Activated CD4-positive, alpha-beta T cell treated with anti-CD3 and anti-CD28 coated beads, Interleukin-2, amount 50 U/mL, for 4 hours (primary cell): ENCODE measurements at places on chromosomes 4 and X.

DNA sequence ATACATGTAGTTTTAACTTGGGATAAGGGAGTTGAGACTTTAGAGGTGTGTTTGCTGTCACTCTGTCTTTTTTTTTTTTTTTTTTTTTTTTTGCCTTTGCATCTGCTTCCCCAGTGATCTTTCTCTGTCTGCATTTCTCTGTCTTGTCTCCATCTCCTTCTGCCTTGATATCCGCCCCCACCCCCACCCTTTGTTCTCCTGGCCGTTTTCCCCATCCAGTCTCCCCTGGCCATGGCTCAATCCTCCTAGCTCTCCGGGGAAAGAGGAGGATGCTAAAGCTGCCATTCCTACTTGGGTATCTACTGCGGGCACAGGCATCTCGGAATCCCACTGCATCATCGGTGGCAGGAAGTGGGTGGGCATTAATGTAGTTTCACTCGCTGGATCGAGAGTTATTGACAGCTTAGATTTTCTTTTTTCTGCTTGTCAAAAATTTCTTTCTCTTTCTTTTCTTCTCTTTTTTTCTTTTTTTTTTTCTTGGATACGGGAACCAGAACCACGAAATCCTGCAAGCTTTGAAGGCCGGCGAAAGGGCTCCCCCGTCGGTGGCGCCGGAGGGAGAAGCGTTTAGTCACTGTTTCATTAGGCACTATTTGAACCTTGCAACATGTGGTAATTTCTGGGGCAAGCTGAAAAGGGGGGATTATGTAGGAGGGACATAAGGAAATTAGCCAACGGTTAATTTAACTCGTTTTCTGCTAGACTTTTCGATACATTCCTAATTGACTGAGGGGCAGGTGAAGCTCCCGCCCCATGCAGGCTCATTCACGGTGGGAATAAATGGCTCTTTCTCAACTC, 8.2 kb downstream of the GSX2 start:
- DNase-seq, result no peak

- DNase-seq, result no peak
Observed at GRCh38 chrX:120653000-120653399, 23.1 kb upstream of the C1GALT1C1 start.

GRCh38 chr4:88659890-88660208, 37.8 kb downstream of the NAP1L5 start:
- no peak for DNase-seq

DNA sequence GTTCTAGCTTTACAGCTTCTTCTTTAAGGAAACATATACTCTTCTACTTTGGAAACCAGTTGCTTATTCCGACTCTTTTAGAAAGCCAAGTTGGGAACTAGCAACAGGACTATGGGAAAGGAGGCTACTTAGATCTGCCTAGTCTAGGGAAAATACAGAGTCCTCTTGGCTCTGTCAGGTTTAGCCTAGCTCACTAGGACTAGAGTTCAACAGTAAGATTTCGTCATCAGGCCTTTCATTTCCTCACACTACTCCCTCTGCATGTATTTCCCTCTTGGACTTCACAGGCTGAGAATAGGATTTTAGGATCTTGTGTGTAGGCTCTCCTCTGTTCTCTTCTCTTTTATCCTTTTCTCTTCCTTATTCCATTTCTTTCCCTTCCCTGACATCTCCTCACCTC, 409.8 kb downstream of the AR start:
- DNase-seq, result no peak

DNA sequence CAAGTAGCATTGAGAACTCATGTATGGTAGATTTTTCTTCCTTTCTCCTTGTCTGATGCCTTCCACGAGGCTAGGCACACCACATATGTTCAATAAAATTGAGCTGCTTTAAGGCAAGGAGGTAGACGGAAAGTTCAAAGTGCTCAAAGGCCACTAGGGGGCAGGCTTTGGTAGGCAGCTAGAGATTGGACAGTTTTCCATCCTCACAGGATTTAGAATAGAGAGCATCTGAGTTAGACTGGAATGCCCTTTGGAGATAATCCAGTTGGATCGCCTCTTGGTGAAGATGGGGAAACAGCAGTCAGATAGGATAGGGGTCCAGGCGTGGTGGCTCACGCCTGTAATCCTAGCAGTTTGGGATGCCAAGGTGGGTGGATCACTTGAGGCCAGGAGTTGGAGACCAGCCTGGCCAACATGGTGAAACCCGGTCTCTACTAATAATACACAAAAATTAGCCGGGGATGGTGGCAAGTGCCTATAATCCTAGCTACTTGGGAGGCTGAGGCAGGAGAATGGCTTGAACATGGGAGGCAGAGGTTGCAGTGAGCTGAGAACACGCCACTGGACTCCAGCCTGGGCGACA, 30.4 kb downstream of the ELF4 start:
- peak; percentile 40 for DNase-seq

DNA sequence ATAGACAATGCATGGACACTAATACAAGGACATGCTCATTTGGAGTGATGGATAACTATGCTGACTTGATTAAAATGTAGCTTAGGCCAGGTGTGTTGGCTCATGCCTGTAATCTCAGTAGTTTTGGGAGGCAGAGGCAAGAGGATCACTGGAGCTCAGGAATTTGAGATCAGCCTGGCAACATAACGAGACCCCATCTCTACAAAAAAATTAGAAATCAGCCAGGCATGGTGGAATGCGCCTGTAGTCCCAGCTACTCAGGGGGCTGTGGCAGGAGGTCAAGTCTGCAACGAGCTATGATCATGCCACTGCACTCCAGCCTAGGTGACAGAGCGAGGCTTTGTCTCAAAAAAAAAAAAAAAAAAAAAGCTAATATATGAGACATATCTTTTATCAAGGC, 196.3 kb downstream of the FBXW7 start:
- DNase-seq, result no peak

- DNase-seq, result peak; percentile 43
Observed at GRCh38 chr4:103076747-103077347, at the start of gene SLC9B2. Gene SLC9B2, minus strand, starts transcription at chr4:103076761. Its CDS starts 9,211 bp downstream, at chr4:103067550.

- DNase-seq, result no peak
Observed at GRCh38 chr4:26022346-26023202, 108.6 kb downstream of the SMIM20 start.

- no peak for DNase-seq
Observed at GRCh38 chrX:69506617-69507499, 2.7 kb downstream of the NALF2 start.

DNA sequence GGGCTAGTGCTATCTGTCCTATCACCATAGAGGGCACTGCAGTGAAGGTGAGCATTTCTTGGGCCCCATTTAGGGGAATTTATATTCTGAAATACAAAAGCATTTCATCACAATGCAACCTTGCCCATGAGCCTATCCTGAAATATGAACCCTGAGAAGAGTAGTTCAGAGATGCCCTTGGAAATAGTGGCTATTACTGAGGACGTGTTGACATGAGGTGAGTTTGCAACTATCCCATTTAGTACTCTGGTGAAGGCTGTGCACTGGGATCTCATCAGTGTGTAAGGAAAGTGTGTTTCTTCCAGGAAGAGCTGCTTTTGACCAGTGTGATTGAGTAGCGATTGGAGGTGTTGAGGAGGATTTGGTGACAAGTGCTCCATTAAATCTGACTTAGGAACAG, 149.3 kb upstream of the EOLA2 start:
- DNase-seq, result no peak

DNA sequence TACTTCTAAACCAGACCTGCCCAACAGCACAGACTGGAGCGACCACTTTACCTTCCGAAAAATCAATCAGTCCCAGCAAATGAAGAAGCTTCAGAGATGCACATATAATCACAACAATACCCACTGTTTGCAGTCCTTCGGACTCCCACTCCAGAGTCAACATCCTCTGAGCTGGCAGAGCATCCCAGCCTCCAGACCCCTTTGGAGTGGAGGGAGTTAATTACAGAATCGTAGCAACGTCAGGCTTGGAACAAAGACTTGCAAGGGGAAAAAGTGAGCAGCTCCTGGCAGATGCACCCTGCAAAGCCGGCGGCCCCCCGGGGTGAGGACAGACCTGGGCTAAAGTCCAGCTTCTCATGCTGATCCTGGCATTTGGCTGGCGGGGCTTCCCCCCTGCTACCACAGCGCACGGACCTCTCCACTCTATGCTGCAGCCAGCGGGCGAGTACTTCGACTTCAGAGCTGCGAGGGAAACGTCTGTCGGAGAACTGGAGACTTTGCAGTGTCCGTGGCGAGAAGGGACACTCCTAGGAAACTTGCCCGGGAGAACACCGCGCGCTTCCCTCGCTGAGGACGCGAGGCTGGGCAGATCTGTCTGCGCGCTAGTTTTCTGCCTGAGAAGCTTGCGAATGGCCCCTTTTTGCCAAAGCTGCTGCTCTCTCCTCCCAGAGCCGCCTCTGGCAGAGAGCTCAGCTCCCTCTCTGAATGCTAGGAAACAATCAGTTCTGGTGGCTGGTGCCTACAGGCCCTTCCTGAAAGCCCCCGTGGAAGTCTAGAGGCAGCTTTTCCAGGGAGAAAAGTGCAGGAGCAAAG, 283.7 kb downstream of the PACRGL start:
- DNase-seq, result no peak

GRCh38 chr4:7587433-7588405, 153.0 kb upstream of the PSAPL1 start:
- no peak for DNase-seq

- no peak for DNase-seq
Observed at GRCh38 chrX:132664273-132664672, 175.4 kb upstream of the MBNL3 start.

DNA sequence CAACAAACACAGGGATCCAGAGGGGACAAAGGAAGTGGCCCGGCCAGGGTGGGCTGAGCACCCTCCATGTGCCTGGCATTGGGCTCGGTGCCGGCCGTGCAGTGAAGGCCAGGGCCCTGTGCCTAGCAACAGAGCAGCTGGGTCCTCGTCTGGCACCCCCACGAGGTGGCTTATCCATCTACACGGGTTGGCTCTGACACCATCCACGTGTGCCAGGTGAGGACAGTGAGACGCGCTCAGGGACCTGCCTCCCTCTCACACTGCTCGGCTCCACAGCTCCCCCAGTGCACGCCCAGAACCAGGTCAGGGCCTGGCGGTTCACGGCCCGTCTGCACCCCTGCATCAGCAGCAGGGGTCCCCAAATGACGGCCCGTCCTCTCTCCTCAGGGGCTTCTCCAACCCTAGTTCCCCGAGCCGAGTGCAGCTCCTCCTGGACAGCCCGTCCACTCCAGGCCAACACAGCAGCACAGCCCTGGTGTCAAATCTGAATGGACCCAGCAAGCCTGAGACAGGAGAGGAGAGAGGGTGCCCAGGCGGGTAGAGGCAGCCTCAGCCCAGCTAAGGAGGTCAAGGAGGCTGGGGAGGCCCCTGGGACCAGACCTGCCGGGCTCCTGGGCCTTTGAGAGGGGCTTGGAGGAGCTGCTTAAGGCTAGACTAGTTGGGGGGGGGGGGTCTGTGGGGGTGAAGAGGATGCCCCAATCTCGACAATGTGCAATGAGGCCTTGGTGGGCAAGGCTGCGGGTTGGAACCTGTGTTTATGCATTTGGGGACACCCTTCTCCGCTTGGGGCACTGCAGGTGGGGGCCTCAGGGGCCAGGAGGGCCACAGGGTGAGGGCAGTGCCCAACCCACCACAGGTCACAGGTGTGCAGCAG, 113.6 kb downstream of the FAM53A start:
- no peak for DNase-seq

DNA sequence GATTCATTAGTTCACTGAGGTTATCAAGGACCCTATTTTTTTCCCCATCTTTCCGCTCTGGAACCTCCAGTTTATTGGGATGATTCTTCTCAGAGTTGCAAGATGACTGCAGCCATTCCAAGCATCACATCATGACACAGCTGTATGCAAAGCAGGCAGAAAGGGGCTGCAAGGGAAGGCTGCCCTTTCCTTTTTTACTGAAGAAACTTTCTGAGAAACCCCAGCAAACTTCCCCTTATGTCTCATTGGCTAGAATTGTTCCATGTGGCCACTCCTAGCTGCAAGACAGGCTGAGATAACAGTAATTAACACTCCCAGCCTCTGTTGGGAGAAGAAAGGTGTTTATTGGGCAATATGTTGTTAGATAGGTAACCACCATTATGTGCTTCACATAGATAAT, 102.6 kb downstream of the SATL1 start:
- no peak for DNase-seq

DNA sequence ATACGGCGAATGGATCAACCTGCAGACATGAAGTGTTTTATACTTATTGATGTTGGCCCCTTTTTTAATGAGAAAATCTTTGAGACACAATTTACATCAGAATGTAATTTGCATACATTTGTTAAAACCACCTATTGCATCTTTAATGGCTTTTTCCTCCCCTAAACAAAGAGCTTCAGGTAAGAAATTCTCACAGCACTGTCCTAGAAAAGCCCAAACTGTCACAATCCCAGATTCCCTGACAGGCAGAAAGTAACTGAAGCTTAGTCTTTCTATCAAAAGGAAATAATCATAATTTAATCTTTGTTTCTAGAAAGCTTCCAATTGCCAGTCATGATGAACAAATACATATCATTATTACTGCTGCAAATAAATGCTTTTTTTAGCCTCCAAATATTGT, 407.9 kb downstream of the TMA16 start:
- no peak for DNase-seq

- DNase-seq, result no peak
Observed at GRCh38 chrX:138765051-138765450, 53.5 kb upstream of the FGF13 start.

DNA sequence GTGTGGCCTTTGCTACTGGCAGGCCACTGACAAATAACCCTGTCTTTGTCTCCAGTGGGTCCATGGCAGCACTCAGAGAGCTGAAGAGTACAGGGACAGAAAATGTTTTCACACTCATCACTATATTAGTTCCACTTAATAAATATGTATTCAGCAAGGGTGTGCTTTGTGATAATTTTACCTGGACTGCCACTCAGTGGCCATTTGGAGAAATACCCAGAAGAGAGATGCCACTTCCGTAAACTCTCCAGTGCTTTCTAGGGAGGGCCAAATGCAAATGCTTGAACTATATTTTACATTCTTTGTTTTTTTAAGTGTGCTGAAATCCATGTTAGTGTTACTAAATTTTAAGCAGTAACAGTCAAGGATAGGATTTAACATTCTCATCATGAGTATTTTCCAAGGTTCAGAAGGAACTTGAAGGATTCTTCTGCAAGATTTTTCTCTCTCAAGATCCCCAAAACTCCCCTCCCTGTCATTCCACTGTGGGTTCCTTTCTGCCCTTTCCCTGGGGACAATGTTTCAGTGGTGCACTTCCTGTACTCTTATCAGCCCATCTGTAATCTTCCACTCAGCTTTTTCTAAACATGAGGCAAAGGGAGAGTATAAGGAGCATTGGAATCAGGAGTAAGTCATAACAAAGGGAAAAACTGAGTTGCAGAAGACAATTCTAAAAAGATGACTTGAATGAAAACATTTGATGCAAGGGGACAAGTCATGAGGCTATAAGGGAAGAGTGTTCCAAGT, 46.0 kb downstream of the TFDP3 start:
- no peak for DNase-seq
